ENCODE measurements at places on chromosomes 7 and 10. TPM values are rescaled to one million over a fixed set of nuclear protein-coding genes. Genes with fewer than 3 reads are reported as not detected.

DNA sequence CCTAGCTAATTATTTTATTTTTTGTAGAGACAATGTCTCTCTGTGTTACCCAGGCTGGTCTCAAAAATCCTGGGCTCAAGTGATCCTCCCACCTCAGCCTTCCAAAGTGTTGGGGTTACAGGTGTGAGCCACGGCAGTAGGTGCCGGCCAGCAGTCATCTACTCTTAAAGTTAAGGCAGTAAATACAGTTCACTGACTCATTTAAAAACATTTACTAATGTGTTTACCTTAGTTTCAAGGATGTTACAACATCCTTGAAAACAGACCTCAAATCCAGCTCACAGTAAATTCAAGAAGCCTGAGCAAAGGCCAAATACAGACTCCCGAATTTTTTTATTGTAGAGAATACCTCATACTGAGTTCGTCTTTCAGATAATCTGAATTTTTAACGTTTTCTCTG, 29.6 kb upstream of the ABCB4 start:
- DNase-seq = no peak

DNA sequence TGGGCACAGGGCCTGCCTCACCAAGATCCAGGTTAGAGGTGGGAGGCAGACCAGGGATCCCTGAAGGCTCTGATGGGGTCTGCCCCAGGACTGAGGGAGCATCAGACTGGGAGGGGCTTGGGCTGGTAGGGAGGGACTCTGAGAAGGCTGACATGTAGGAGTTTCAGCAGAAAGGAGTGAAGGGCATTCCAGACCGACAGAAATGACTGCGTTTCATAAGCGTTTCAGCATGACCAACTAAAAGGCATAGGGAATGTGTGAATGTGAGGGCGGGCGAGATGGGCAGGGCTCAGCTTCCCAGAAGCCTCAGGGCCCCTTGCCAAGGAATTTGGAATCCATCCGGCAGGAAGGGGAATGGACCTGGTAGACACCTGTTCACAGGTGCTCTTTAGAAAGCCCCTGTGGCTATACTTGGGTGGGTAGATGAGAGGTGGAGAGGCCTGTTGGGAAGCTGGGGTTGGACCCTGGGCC, 24.9 kb upstream of the SLC29A3 start:
- no peak for DNase-seq

The PLXNA4 gene
- 11.6 TPM for total RNA-seq

The WDFY4 gene
- total RNA-seq = 2.2 TPM

DNA sequence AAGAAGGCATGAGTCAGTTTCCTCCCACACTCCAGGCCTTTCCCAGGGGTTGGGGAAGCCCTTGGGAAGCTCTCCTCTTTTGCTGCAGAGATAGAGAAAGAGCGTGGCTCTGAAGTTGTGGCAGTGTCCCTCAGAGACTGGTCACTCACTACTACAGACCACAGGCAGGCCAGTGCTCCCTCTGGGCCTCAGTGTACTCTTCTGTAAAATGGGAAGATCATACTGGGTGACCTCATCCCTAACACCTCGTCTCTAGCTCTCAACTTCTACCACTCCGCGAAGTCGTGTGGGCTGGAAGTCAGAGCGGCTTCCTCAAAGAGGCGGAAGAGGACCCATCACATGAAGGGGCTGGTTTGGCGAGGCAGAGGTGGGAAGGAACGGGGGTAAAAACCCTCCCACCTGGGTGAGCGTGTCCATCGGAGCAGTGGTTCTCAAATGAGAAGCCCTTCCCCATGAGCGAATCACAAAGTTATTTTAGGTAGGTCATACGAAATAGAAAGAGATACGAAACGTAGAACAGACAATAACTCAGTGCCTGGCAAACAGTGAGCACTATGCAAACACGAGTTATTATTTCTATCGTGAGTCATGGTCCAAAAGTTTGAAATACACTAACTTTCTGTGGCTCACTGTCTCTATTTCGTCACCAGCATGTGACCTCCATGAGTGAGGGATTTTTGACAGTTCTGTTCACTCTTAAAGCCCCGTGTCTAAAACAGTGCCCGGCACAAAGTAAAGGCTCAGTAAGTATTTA, 32.7 kb downstream of the PRKAG2 start:
- DNase-seq = no peak
